Tongue (tissue), 3 donors: ENCODE measurements at places on chromosomes 5 and 9. TPM values are rescaled to one million over a fixed set of nuclear protein-coding genes. Genes with fewer than 3 reads are reported as not detected.

Gene FOXD4L4
- not detected for total RNA-seq

Gene SV2C
- 0.31 TPM for total RNA-seq

GRCh38 chr5:39106322-39106721 lies 32.1 kb upstream of the RICTOR start:
- peak; percentile 8 for DNase-seq

DNA sequence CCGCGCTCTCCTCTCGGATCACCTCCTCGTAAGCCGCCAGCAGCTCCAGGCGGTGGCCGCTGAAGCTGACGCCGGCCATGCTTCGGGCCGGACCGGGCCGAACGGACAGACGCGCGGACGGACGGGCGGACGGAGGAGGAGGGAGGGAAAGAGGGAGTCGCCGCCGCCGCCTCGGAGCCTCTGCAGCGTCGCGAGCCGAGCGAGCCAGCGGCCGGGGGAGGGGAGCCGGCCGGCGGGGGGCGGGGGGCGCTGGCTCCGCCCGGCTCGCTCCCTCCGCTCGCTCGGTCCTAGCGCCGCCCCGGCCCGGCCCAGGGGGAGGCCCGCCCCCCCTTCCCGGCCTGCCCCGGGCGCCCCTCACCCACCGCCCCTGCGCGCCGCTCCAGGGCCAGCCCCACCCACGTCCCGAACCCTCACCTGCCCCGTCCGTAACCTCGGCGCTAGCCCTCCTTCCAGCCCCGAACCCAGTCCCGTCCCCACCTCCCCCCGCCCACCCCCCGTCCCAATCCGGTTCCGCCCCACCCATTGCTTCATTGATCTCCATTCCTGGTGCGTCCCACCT lies at the start of gene DBN1:
DBN1 (minus strand) TSS at position 192 of the 559 bp plus-strand sequence; CDS start at position 79, 113 bp downstream.
- DNase-seq, result peak; percentile 86

- DNase-seq, result peak; percentile 72
Measured at GRCh38 chr9:34334337-34334824, 5.0 kb downstream of the NUDT2 start.

DNA sequence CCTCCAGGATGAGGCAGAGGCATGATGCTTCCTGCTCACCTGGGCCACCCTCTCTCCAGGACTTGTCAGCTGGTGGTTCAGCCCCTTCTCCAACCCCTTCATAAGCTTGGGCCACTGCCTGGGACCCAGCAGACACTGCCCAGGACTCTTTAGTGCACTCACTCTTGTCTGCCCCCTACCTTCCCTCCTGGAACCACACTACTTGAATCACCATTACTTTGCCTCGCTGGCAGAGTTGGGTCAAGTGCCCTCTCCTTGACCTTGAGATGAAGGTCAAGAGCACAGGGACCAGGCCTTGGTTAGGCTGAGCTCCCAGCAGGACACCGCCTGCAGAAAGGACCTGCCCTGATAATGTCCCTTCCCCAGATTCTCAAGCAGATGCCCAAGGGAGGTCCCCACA lies 8.5 kb upstream of the ENDOG start:
- no peak for DNase-seq
